Activated CD4-positive, alpha-beta T cell treated with anti-CD3 and anti-CD28 coated beads for 1 hour (primary cell): ENCODE measurements at places on chromosomes 4 and X.

DNA sequence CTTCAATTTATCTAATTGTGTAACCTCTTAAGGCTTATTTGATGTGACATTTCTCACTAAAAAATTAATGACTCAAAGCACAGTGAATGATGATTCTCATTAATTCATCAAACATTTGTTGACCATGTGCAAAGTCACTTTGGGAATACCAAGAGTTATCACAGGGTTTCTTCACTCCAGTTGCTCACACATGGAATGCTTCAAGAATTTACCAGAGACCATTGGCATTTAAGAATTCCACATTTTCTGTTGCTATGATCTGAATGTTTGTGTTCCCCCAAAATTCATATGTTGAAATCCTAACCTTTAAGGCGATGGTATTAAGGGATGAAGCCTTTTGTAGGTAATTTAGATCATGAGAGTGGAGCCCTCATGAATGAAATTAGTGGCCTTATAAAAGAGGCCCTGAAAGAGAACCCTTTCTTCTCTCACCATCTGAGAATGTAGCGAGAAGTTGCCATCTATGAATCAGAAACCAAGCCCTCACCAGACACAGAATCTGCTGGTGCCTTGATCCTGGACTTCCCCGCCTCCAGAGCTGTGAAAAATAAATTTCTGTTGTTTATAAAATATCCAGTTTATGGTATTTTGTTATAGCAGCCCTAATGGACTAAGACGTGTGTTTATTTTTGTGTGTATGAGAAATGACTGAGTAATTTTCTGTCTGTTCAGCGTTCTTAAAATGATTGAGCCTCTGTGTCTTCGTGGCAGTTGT, 16.4 kb upstream of the SRPX start:
- no peak for DNase-seq

GRCh38 chr4:132125131-132125530, 1024.0 kb upstream of the PCDH10 start:
- DNase-seq: no peak

GRCh38 chr4:69764311-69764710, 3.9 kb upstream of the SULT1B1 start:
- no peak for DNase-seq

- DNase-seq: no peak
Measured at GRCh38 chr4:138500869-138501268, 258.7 kb upstream of the SLC7A11 start.

DNA sequence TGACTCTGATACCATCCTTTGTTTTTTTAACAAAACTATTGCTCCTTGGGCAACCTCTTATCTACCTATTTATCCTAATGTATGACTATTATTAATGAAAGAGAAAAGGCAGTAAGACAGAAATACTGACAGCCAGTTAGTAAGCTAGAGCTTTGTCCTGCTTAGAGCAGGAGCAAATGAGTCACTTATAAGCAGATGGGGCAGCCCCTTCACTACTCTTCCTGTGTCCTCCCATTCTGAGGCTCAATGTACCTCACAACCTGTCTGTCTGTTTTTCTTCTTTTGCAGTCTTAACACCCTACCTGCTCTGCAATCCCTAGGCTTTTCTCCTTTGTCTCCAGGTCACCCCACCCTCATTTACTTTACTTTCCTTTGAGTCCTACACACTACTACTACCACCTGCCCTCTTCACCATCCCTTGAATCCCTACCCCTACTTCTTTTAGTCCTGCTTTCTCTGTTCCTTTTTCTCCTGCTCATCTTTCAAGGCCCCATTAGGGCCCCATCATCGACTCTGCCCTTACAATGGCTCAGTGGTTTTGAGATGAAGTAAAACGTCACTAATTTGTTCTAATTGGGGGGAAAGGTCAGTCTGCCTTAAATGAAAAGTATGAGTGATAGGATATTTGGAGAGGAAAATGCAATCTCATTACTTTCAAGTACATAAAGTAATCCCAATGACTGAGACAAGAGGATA, 294.3 kb downstream of the GUCY2F start:
- DNase-seq: no peak

DNA sequence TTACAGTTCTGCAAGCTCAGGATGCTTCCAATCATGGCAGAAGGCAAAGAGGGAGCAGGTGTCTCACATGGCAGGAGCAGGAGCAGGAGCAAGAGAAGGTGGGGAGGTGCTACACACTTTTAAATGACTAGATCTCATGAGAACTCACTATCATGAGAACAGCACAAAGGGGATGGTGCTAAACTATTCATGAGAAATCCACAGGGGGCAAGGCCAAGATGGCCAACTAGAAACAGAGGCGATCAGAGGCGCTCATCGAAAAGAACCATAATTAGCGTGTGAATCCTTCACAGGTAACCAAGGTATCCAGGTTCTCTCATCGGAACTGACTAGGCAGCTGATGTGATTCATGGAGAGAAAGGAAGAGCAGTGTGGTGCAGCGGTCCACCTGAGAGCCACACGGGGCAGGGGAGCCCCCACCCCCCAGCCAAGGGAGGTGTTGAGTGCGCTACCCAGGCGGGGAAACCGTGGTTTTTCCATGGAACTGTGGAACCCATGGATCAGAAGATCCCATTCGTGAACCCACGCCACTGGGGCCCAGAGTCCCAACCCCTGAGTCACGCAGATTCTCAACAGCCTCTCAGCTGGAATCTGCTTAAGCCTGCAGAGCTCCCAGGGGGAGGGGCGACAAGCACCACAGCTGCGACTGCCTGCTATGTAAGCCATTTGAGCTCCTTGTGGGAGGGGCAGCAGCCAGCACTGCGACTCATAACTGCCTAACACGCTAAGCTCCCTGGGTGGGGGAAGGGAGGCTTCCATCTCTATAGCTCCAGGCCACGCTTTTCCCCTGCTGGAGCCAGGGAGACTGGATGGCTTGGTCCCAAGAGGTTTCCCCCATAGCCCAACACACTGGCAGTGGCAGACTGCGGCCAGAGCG, 46.7 kb downstream of the FGF16 start:
- DNase-seq: no peak

- DNase-seq: no peak
Measured at GRCh38 chr4:7676398-7676922, 241.7 kb upstream of the PSAPL1 start.
